Fibroblast of villous mesenchyme (primary cell): ENCODE measurements at places on chromosomes 13 and 19.

GRCh38 chr13:74032325-74032724 lies 101.9 kb downstream of the KLF12 start:
- no peak for DNase-seq

DNA sequence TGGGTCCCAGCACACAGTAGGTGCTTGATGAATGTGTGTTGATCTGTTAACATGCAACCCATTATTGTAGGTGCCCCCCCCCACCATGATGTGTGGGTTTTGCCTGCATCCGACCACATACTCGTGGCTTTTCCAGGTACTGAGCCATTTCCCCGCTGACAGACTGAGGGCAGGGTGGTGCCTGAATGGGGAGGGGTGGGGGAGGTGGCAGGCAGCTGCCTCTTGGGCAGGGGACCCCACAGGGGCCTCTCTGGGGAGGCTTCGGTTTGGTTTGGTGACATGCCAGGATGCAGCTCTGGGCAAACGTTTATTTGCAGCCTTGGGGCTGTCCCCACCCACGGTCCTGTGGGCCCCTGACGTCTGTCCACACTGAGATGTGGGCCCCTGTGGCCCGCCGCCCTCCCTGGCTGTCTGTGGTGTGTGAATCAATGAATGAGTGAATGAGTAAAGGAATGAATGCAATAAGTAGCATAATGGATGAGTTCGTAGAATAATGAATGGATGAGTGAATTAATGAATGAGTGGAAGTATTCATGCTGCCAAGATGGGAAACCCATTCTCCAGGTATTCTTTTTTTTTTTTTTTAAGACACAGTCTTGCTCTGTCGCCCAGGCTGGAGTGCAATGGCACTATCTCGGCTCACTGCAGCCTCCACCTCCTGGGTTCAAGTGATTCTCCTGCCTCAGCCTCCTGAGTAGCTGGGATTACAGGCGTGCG lies 9.0 kb upstream of the JUND start:
- no peak for DNase-seq

DNA sequence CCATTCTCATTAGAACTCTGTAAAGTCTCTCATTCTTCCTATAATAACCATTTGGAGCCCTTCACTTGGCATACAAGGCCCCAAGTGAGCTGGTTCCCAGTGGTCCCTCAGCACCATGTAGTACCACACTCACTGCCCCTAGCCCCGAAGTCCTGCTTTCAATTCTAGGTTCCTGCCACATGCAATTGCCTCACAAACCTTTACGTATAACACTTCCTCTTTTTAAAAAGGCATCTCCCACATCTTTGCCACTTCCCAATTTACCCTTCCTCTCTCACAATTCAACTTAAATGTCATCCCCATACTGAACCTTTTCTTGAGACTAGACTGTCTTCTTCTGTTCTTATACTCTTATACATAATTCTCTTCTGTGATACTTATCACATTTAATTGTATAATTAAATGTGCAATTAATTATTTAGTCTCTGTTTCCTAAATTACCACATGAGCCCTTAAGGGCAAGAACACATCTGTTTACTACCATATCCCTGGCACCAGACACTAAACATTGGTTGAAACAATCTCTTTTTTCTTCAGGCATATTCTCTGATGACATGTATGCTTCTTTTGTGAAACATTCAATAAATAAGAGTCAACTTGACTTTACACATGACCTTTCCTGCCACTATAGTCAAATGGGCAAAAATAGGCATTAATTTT lies 304.0 kb downstream of the SPRY2 start:
- DNase-seq = no peak

- peak; percentile 51 for DNase-seq
These were observed 814 bp downstream of the S1PR2 start for GRCh38 chr19:10230173-10230860.

GRCh38 chr13:19927117-19927748 lies 31.3 kb upstream of the ZMYM2 start:
- DNase-seq = peak; percentile 48

DNA sequence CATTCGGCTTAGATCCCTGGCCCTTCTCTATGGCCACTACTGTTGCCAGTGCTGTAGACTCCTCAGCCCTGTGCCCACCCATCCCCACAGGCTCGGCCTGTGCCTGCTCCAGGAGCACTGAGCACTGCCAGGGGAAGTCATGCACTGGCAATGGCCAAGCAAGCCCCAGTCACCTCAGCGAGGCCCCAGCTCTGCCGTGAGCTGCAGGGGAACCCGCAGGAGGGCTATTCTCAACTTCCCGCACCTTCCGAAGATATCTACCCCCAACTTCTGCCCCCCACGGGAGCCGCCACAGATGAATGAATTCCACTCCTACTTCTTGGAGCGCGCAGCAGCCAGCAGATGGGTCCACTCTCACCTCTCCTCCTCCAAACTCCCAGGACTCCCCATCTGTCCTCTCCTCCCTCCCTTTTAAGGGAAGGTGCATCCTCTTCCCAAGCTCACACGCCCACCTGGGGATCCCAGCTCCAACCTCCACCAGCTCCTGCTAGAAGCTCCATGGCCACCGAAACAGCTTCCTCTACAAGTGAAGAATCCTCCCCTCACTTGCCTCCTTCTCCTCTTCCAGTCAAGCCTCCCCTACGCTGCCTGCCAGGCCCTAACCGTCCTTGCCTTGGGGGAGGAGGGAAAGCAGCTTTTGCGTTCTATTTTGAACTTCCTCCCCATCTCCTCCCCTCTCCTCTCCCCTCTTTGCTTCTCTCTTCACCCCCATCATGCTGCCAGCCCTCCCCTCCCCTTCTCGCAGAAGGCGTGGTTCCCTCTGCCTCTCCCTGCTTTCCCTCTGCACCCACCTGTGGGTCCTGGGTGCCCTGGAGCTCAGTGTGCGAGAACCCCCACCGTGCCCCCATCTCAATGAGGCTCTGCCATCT lies 52.2 kb downstream of the PEPD start:
- no peak for DNase-seq

DNA sequence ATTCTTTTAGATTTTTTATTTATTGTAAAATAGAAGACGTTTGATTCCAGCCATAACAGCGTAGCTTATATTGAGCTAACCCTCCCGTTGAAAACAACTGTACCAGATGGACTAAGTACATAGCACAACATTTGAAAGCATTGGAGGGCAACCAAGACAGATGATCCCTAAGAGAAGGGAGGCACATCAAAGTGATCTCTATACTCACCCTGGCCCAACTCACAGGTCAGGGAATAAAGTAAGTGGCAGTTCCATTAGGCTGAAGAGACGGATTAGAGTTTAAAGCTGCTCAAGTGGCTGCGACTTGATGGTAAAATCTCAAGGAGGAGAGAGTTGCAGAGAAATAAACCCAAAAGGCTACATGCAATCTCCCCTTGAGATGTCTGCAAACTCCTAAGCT lies 65.1 kb upstream of the ITM2B start:
- no peak for DNase-seq

- DNase-seq = peak; percentile 14
These were observed 72.0 kb downstream of the TEX29 start for GRCh38 chr13:111392486-111392885.

DNA sequence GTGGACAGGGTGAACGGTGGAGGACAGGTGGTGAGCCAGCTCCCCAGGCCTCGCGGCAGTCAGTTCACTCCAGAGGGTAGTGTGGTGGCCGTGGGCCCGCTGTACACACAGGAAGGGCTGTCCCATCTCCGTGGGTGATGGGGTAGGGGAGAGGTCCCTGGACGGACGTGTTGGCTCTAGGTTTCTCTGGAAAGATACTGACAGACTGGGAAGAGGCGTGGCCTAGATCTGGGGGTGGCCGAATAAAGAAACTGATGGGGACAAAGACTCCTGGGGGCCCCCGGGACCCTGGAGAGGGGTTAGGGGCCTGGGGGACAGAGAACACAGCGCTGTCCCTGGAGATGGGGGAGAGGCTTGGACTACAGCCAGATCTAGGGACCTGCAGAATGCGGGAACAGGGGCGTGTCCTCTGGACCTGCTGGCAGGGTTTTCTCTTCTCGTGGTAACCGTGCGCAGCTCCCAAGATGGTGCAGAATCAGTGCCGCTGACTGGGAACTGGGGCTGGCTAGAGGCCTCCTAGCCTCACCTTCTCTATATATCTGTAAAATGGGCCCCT lies 4.0 kb upstream of the PRAM1 start:
- DNase-seq = no peak

- DNase-seq = no peak
These were observed 541.4 kb upstream of the MIR17HG start for GRCh38 chr13:90806016-90806615.

GRCh38 chr19:40231544-40232424 lies 5.3 kb upstream of the CCNP start:
- peak; percentile 21 for DNase-seq

DNA sequence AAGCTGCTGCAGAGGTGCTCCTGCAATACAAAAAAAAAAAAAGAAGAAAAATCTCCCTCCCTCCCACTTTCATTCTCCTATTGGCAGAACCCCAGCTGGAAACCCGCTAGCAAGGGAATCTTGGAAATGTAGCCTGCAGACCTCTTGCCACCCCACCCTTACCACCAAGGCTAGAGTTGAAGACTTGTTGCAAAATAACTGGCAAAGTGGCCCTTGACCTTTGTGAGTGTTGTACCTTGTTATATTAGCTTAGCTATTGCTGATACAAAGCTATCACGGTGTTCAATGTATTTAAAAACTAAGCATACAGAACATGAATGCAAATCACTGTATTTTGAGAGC lies 57.5 kb upstream of the KCTD4 start:
- peak; percentile 32 for DNase-seq

- DNase-seq = no peak
These were observed 76.9 kb downstream of the COL4A1 start for GRCh38 chr13:110229905-110230563.

DNA sequence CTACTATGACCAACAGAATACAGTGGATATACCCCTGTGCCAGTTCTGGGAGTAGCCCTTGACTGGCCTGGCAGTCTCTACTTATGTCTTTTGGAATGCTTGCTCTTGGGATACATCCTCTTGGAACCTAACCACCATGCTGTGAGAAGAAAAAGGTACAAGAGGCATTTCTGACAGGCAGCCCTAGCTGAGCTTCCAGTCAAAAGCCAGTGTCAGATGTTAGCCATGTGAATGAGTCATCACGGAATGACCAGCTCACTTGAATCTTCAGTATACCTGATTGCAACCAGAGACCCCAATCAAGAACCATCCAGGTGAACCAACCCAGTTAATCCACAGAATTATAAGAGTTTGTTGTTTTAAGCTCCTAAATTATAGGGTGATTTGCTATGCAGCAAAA lies 4.1 kb downstream of the CCDC169 start:
- DNase-seq = no peak

DNA sequence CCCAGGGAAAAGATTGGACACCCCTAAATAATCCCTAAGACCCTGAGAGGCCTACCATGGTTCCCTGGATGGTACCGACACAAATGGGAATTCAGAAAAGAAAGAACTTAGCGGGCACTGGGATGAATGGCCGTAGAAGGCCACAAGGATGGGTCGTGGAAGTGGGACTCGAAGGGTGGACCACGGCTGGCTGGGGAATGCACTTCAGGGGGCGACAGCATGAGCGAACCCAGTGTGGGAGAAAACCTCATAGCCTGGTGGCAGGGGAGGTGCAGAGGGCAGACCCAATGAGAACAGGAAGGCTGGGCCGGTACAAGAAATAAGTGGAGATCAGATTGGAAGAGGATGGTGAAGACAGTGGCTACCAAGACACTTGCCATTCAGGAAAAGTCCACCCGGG lies 28.7 kb downstream of the LATS2 start:
- no peak for DNase-seq

DNA sequence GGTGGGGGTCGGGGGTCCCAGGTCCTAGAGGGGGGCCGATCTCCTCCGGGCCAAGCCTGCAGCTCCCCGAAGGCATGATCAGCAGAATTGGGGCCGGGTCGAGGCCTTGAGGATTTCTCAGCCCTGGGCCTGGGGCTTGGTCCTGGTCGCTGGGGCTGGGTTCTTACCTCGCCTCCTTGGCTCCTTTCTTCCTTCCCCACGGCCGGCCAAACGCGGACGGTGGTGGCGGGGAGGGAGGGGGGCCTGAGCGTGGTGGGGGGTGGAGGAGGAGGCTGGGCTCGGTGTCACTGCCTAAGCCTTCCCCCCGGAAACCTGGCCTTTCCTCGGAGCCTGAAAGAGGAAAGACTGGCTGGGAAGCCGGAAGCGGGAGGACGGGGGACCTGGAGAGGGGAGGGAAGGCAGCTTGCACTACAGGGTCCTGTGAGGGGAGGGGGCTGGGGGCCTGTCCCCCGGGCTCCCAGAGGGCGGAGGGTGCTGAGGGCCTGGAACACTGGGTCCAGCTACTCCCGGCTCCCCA lies at the start of gene ZNF579:
Gene ZNF579 (minus strand): TSS at position 221 of the 517 bp plus-strand sequence. CDS start 1,209 bp downstream, outside the sequence.
- DNase-seq = peak; percentile 86

GRCh38 chr19:7506385-7507328 lies 9.2 kb upstream of the ZNF358 start:
- peak; percentile 90 for DNase-seq

DNA sequence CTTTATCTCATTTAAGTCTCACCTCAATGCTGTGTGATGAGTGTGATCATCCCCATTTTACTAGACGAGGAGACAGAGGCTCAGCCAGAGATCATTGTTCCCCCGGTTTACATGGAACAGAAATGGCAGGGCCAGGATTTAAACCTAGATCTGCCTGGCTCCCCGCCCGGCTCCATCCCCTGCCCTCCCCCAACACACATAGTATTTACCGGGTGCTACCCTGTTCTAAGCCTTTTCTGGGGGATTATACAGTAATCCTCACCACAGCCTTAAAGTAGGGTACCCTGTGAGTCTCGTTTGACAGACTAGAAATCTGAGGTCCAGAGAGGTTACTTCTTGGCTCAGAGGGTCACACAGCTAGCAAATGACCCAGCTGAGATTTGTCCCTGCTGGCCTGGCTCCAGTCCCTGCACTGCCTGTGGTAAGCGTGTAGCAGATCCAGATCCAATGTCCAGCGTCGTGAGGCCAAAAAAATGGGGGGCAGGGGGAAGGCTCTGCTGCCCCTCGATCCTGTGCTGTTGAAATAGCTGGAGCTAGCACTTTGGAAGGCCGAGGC lies 3.8 kb upstream of the KLC3 start:
- DNase-seq = no peak

GRCh38 chr19:48614436-48615230 lies at the start of gene FAM83E:
Gene FAM83E (minus strand): TSS chr19:48615076. CDS start chr19:48613372, 1,704 bp downstream.
- no peak for DNase-seq

- peak; percentile 24 for DNase-seq
These were observed 17.3 kb downstream of the CKM start for GRCh38 chr19:45305421-45305820.

DNA sequence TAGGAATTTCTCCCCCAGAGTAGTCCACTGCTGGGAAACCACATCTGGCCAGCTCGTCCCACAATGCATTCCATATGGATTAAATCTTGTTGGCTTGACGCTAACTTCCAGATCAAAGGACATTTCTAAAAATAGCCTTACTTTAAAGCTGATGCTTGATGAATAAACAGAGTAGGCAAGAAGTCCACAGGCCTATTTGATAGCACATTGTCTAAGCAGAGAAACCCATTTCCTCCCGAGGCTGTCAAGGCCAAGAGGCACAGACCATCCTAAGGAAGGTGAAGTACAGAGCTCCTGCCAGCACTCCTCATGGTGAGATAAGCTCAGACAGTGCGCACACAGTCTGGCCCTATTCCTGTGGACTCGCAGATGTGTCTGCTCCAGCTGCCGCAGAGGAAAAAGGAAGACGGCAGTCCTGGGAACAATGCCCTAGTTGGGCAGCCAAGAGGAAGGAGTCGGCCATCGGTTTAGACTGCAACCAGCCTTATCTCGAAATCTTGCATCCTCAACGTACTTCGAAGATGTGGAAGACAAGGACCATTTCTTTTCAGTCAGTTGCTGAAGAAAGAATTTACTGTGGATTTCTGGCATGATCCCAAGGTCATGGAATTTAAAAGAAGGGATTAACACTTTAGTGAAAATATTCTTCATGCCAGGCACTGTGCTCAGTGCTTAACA lies 156.8 kb downstream of the RGCC start:
- DNase-seq = peak; percentile 97
